ENCODE measurements at places on chromosomes 16 and 17.

- DNase-seq: no peak
Measured at GRCh38 chr16:16108759-16109158, 114.5 kb downstream of the ABCC6 start.

GRCh38 chr16:77596261-77596660, 126.1 kb upstream of the NUDT7 start:
- DNase-seq: no peak

- DNase-seq: no peak
Measured at GRCh38 chr17:50196036-50196435, 5.4 kb downstream of the COL1A1 start.

- no peak for DNase-seq
Measured at GRCh38 chr16:8847145-8847544, 21.7 kb downstream of the CARHSP1 start.

DNA sequence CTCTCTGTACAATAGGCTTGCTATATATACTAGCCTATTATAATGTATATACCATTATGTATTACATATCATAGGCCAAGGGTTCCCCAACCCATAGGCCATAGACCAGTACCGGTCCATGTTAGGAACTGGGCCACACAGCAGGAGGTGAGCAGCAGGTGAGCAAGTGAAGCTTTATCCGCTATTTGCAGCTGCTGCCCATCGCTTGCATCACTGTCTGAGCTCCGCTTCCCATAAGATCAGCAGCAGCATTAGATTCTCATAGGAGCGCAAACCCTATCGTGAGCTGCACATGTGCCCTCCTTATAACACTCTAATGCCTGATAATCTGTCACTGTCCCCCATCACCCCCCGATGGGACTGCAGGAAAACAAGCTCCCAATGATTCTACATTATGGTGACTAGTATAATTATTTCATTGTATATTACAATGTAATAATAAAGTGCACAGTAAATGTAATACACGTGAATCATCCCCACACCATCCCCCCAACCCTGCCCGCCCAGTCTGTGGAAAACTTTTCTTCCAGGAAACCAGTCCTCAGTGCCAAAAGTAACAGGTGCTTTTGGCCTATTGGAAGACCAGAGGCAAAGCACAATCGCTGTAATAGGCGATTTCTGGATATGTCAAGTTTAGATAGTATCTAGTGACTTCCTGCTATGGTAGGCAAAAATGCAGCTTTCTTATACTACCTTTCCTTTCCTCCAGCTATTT, 84.1 kb downstream of the MYH11 start:
- DNase-seq: no peak

GRCh38 chr16:23140107-23140506, 9.1 kb downstream of the USP31 start:
- no peak for DNase-seq

GRCh38 chr16:79628501-79628975, 28.0 kb upstream of the MAF start:
- DNase-seq: peak; percentile 70

DNA sequence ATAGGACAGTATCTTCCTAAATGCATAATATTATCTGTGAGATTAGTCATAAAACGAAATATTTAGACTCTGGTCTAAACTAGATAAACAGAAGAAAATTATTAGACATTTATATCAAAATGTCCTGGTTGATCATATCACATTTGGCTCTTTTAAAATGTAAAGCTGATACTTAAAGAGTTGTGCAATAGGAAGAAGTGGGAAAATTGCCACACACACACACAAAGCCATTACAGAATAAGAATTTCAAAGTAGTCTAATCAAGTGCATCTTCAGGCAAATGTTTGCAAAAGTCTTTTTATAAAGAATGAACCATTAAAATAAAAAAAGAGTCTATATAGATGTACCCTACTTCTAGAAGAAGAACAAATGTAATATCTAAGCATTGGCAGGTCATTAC, 301.7 kb downstream of the KIF2B start:
- no peak for DNase-seq

- no peak for DNase-seq
Measured at GRCh38 chr16:17011712-17012111, 459.0 kb downstream of the XYLT1 start.

- DNase-seq: no peak
Measured at GRCh38 chr17:64315032-64315490, 52.0 kb upstream of the TEX2 start.

DNA sequence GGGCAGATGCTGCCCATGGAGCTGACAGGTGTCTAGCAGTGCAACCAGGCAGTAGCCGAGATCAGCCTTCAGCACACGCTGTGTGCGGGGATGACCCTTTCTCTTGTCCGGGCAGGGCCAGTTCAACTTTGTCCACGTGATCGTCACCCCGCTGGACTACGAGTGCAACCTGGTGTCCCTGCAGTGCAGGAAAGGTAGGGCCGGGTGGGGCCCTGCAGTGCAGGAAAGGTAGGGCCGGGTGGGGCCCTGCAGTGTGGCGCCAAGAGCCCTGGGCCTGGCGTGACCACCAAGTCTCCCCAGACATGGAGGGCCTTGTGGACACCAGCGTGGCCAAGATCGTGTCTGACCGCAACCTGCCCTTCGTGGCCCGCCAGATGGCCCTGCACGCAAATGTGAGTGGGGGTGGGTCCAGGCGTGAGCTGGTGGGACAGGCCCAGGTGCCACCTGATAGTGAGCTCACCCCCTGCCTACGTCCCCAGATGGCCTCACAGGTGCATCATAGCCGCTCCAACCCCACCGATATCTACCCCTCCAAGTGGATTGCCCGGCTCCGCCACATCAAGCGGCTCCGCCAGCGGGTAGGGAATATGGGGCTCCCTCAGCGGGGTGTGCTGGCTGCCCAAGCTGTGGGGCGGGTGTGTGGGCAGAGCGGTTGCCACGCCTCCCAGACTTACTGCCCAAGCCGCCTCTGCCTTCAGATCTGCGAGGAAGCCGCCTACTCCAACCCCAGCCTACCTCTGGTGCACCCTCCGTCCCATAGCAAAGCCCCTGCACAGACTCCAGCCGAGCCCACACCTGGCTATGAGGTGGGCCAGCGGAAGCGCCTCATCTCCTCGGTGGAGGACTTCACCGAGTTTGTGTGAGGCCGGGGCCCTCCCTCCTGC, 40.2 kb downstream of the TSC2 start:
- no peak for DNase-seq

GRCh38 chr17:1529863-1530262, 13.5 kb upstream of the INPP5K start:
- no peak for DNase-seq

DNA sequence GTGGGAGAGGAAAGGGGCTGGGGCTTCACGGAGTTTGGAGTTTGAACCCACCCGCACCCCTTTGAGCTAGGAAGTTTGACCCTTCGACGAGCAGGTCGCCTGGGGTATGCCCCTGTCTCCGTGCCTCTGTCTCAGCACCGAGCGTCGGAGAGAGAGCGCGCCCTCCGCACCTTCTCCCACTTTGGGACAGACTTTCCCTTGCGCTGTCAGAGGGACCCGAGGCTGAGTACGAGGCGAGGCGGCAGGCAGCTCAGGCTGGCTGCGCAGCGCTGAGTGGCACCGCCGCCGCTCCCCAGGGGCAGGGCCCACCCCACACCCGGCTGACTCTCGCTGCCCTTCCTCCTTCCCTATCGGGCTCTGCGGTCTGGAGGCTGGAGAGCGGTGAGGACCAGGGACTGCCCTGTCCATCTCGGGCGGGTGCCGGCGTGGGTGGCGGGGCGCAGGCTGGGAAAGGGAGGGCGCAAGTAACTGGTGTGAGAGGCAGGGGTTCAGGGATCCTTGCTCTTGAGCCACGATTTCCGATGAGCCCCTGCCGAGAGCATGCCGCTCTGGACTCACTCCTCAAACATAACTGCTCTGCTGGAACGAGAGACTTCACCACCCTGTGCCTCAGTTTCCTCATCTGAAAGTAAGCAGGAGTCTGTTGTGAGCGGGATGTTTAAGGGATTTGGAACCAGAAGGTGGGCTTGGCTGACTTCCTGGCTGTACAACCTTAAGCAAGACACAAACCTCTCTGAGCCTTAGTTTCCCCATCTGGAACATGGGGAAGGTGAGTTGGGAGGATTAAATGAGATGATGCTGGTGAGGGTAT, 981 bp downstream of the BEAN1 start:
- DNase-seq: no peak

- DNase-seq: no peak
Measured at GRCh38 chr17:38796451-38797157, 2.8 kb downstream of the PIP4K2B start.

DNA sequence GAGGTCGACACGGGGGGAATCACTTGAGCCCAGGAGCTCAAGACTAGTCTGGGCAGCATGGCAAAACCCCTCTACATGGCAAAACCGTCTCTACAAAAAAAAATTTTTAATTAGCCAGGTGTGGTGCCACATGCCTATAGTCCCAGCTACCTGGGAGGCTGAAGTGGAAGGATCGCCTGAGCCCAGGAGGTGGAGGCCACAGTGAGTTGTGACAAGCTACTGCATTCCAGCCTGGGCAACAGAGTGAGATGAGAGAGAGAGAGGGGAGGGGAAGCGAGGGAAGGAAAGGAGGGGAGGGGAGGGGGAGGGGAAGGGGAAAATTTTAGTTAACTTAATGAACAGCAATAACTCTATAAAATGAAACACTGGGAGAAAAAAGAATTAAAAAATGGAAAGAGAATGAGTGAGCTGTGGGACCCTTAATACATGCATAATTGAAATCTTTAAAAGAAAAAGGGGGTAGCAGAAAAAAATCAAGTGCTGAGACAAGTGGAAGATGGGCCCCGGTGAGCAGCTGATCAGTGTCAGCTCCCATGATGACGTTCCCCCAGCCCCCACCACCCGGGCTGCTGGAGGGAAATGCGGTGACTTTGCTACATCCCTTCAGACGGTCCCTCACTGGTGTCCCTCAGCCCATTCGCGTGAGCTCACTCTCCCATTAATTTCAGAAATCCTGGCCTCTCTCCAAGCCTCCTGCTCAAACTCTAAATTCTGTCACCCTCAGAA, 2.7 kb downstream of the ASGR2 start:
- no peak for DNase-seq

- no peak for DNase-seq
Measured at GRCh38 chr16:3696425-3697218, 20.7 kb downstream of the TRAP1 start.

- no peak for DNase-seq
Measured at GRCh38 chr17:67477687-67478086, 100.6 kb downstream of the PITPNC1 start.

GRCh38 chr17:48153691-48154358, 46.3 kb downstream of the SNX11 start:
- DNase-seq: no peak

DNA sequence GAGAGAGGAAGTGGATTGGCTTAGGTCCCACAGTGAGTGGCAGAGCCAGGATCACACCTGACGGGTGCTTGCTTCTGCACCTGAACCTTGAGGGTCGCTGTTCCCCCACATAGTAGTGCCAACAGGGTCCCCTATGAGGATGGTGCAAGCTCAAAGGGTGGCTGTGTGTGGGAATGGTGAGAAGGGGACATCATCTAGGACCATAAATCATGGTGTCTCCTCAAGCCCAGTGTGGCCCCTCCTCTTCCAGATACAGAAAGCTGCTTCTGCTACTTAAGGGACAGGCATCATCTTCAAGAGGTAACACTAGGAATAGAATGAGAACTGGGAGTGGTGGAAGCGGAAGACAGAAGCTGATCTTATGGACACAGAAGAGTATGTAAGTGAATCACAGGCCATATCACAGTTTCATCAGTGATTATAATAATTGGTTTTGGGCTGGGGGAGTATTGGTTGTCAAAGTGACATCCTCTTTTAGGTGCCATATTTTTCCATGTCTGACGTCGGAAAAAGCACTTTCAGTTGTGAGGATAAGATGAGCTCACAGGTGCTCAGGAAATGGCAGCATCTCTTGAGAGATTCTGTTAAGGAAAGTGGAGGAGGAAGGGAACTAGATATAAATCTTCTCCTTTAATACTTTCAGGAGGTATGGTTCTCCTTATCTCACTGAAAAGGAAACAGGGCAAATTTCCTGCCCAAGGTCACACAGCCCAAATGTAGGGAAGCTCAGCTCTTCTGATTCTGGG, 83.2 kb upstream of the HNF1B start:
- DNase-seq: no peak

GRCh38 chr17:78873519-78874340, 29.3 kb downstream of the CEP295NL start:
- DNase-seq: peak; percentile 87

DNA sequence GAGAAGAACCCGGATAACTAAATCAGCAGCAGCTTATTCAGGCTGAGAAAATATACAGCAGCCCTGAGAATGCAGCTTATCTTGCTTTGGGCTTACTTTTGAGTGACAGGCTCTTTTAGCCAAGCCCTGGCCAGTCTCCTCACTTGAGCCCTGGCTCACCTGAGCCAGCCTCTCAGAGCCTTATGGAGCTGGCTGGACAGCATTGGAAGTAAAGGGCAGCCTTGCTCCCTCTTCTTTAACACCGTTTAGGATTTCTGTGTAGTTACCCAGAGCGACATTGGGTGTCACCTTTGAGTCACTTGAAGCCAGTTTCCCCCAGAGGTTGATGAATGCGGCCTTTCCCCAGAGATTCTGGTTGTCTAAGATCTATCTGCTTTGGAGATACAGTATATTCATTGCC, 7.7 kb upstream of the NPIPB2 start:
- DNase-seq: no peak

DNA sequence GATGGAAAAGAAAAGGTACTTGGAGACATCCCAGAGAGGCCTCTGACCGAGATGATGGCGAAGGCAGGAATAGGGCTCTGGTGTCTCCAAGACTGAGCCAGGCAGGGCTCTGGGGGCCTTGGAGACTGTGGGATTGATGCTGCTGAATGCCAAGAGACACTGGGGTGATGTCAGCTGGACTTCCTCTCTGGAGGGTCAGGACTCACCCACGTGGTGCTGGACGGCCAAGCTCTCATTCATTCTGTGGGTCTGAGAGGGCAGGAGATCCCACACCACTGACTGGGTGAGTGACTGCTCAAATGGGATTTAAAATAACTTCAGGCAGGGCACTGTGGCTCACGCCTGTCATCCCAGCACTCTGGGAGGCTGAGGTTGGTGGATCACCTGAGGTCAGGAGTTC, 64.8 kb downstream of the NT5M start:
- no peak for DNase-seq

DNA sequence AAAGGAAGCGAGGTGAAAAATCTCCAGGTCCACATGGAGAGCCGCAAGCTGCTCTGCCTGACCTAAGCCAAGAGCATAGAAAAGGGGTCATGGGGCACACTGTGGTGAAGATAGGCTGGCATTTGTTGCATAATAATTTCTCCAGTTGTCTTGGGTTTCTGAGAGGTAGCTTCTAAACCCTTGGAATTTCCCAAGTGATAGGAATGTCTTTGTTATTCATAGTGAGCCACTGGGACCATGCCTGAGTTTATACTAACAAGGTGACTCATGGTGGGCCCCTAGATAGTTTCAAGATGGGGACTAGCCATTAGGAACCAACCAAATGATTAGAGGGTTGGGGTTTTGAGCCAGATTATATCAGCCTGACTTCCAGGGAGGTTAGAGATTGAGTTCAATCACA, 25.6 kb downstream of the SOST start:
- DNase-seq: no peak

DNA sequence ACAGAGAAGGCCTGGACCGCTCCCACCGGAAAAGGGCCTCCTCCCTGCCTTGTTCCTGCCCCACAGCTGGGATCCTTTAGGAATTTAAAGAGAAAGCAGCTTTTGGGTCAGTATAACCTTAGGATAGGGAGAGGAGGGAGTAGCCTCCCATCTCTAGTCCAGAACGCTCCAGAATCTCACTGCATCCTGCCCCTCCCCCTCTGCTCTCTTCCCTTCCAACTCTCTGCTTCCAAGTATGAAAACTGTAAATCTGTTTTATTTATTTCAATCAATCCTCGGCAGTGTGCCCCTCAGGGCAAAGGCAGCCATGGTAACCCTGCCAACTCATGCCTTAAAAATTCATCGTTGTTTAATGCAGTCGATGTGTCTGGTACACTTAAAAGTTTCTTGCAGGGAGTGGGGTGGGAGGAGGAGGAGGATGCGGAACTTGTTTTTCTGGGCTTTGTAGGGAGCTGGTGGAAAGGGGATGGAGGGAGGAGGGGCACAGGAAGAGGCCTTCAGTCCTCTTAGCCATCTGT, 21.2 kb upstream of the MTSS2 start:
- DNase-seq: peak; percentile 57

All from brain pericyte (primary cell).